ENCODE measurements at places on chromosomes 2 and 18. TPM values are rescaled to one million over a fixed set of nuclear protein-coding genes. Genes with fewer than 3 reads are reported as not detected.
A peak's percentile ranks its signal among the peaks of the same experiment; 100 is the strongest.

- no peak for DNase-seq
Measured at GRCh38 chr2:205372141-205372540, 310.2 kb upstream of the NRP2 start.

- no peak for DNase-seq
Measured at GRCh38 chr2:862731-863466, 87.8 kb upstream of the SNTG2 start.

DNA sequence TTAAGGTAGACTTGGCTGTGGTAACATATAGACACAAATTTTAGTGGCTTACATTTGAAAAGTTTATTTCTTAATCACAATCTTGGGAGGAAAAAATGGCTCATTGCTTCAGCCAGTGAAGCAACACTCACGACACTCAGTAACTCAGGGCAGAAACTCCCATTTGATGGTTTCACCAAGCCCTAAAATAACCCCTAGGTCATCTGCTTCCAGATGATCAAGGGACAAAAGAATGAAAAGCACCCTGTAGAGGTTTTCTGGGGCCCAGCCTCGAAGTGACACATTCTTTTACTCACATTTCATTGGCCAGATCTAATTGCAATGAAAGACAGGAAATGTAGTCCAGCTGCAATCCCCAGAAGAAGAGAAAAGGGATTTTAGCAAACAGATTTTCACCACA, 275.9 kb downstream of the TMX3 start:
- DNase-seq, result no peak

GRCh38 chr2:52269696-52270485, 1238.0 kb upstream of the NRXN1 start:
- DNase-seq, result no peak

DNA sequence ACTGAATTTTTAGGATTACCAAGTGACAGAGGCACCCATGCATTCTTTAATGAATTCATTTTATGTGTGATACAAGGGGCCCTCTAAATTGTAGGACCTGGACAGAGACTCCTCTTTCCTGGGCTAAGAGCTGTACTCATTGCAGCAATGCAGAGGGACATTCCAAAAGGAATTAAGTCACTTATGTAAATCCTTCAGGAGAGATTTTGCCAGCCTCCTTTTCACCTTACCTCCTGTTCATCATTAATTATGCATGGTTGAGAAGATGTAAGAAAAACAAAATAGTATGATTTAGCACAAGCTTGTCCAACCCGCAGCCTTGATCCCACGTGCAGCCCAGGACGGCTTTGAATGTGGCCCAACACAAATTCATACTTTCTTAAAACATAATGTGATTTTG, 84.5 kb upstream of the TANK start:
- DNase-seq, result no peak

- no peak for DNase-seq
Measured at GRCh38 chr2:237572742-237573101, 6.3 kb downstream of the PRLH start.

- no peak for DNase-seq
Measured at GRCh38 chr2:95372845-95373244, 29.7 kb upstream of the FAHD2A start.

- DNase-seq, result no peak
Measured at GRCh38 chr2:100437751-100438150, 20.3 kb upstream of the CHST10 start.

GRCh38 chr18:51236225-51236624, 38.7 kb upstream of the MEX3C start:
- DNase-seq, result no peak

DNA sequence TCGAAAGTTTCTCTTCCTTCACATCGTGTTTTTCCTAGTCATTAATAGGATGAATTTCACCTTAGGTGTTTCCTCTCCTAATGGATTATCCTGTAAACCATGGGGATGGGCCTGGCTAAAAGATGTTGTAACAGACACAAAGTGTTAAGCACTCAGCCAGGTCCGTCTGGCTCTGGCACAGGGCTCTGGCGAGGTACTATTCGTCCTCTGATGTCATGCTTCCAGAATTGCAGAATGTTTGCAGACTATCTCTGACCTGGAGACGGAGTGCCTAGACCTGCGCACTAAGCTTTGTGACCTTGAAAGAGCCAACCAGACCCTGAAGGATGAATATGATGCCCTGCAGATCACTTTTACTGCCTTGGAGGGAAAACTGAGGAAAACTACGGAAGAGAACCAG, 13.2 kb downstream of the ATG16L1 start:
- DNase-seq, result no peak

DNA sequence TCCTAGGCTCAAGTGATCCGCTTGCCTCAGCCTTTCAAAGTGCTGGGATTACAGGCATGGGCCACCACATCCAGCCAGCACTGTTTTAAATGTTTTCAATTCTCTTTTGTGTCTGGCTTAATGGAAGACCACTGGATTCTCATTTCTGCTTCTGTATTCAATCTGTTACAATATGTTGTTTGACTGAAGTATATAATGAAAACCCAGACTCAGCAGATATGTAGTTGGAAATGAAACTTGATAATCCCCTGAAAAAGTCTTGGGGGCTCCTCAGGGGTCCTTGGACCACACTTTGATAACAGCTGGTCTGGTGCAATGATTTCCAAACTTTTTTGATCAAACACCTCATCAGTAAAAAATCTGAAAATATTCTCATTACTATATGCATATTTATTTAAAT, 132.7 kb downstream of the ATAD2B start:
- no peak for DNase-seq

- no peak for DNase-seq
Measured at GRCh38 chr2:64124571-64124970, 19.6 kb downstream of the PELI1 start.

- no peak for DNase-seq
Measured at GRCh38 chr2:45545943-45546342, 65.1 kb downstream of the SRBD1 start.

DNA sequence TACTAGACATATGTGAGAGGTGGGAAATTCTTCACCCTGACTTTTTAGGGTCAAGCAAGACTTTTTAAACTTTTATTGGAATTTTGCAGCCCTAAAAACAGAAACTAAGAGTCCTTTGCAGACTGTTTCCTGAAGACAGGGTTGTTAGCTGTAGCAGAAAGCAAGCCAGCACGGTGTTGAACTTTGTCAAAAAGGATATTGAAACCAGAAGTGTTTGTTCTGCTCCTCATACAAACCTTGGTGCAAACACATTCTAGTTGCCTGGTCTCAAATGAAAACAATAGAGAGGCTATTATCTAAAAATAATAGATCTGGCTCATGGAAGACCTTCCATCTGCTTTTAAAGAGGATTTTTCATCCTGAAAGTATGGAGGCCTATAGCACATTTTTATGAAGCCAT, 65.8 kb upstream of the IGFBP5 start:
- DNase-seq, result no peak

DNA sequence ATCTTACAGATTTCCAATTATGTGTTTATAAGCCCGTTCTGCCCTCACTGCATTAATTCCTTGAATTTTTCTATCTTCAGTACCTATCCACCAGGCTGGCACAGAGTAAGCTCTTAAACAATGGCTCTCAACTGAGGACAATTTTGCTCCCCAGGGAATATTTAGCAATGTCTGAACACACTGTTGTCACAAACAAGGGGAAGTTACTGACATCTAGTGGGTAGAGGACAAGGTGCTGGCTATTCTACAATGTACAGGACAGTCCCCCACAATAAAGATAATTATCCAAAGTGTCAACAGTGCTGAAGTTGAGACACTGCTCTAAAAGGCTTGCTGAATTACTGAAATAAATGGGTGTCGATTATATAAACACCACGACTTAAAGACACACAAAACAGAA, 5.0 kb downstream of the NDUFS1 start:
- no peak for DNase-seq

- DNase-seq, result no peak
Measured at GRCh38 chr18:5512176-5512575, 31.6 kb downstream of the EPB41L3 start.

DNA sequence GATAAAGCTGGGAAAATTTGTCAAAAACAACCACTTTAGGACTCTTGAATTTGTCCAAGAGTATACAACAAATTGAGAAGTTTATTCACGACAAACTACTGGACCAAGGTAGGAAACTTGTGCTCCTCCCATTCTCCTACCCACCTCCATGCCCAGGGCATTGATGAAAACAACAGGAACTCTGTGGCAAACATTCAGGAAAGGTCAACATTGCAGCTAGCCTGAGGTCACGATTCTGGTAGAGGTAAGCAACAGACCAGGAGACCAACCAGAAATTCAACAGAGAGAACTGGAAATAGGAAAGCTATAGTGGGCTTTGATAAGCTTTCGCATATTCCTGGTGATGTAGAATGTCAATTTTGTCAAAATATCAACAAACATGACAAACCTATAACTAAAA, 209.1 kb upstream of the CTAGE1 start:
- DNase-seq, result no peak

- DNase-seq, result no peak
Measured at GRCh38 chr2:102141011-102141943, 1.3 kb upstream of the IL1R1 start.

- DNase-seq, result peak; percentile 65
Measured at GRCh38 chr18:903701-904100, 970 bp upstream of the ADCYAP1 start.

GRCh38 chr2:59779571-59779970, 773.9 kb downstream of the BCL11A start:
- DNase-seq, result no peak

Gene TPO
- total RNA-seq, result 0.75 TPM

Gene NAT8
- 2.4 TPM for total RNA-seq

Gene OR6B2
- total RNA-seq, result not detected

Gene CCBE1
- total RNA-seq, result 0.75 TPM

Gene WNT10A
- 0.12 TPM for total RNA-seq

Gene DPYSL5
- 0.26 TPM for total RNA-seq

Data from mucosa of gallbladder (tissue), 1 donor.